ENCODE measurements at places on chromosomes 1 and 21.
A peak's percentile ranks its signal among the peaks of the same experiment; 100 is the strongest.

- no peak for DNase-seq
Observed at GRCh38 chr1:15344380-15344779, 65.3 kb upstream of the EFHD2 start.

DNA sequence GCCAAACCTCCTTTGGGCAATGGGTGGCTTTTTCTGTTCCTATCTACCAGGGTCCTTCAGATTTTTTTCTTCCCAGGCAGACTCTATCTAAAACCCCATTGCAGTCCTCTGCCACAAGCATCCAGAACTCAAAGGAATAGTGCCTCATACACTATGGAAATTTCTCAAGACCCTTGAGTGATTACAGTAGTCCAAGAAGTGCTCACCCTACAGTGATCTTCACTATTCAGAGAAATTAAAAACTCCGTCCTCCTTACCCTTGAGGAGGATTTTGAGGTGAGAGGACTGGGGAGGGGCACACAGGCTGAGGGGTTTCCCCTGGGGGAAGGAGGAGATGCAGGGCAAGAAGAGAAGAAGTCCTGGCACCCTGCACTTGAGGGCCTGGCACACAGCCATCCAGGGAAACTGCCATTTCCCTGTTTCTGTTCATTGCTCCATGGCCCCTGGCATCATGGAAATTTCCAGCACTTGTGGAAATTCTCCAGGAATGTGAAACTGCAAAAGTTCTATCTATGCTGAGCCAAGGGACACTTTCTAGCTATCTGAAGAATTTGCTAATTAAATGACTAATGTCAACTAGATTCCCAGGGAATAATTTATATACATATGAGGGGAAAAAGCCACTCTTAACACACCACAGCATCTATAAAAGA is 102.5 kb upstream of the ATP1B1 start:
- no peak for DNase-seq

DNA sequence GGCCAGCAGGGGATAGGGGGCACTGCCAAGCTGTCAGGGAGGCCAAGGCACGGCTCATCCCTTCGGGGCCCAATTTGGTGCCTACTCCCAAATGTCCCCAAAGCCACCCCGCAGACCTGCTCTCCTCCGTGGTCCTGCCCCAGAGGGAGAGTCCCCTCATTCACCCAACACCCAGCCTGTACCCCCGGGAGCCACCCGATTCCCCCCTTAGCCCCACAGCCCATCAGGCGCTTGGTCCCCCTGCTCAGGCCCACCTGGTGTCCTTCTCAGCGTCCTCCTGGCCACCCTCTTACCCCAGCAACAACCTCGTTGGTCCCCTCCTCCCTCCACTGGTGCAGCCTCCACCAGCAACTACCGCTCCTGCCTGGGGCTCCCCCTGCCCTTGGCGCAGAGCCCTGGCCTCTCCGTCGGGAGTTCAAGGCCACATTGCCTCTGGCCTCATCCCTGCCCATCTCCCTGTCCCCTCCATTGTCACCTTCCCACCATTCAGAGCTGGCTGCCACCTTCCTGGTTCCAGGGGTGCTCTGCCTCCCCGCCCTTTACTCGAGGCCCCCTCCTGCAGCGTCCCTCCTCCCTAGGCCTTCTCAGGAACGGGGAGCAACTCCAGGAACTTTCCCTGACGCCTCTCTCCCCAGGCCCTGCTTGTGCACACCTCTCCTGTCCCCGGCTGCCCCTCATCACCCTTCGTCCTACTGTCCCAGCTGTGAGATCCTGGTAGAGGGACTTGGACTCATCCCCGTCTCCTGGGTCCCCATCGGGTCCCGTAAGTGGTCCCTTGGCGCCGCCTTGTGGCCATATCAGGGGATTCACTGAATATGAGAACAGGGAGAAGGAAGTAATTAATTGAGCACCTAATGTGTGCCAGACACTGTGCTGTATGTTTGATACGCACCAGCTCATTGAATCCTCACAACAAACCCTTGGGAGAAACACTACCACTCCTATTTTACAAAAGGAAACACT is 73.9 kb downstream of the RAP1GAP start:
- DNase-seq = peak; percentile 53

DNA sequence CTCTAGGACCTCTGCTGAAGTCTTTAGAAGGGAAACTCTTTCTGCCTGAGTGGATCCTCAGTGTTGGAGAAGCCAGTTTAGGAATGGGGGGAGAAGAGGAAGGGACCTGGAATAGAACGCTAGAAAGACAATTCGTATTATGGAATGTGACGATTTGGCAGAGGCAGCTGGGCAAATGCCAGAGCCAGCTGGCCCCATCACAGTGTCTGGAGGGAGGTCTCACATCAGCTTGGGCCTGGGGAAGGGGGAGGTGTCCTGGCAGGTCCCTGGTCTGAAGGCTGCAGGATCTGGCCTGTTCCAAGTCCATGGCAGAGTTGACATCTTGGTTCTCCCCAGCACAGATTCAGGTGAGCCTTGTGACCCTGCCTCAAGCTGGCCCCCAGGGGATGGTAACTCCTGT is 11.3 kb downstream of the TMCC2 start:
- DNase-seq = no peak

DNA sequence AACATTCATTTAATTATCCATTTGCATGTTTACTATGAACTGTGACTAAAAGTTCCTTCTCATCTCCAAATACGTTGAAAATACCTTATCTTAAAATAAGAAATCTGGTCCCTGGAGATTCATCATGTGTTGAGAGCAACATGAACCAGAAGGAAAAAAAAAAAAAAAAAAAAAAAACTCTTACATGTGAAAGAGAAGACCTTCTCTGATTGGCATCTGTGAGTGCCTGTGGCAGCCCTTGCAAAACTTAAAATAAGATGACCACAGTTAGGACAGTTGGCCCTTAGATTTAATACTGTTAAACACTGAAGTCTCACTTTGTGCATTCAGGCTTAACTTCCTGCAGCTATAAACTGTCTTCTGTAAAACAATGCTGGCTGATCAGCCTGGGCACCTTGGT is 1395.2 kb upstream of the ADGRL4 start:
- no peak for DNase-seq

DNA sequence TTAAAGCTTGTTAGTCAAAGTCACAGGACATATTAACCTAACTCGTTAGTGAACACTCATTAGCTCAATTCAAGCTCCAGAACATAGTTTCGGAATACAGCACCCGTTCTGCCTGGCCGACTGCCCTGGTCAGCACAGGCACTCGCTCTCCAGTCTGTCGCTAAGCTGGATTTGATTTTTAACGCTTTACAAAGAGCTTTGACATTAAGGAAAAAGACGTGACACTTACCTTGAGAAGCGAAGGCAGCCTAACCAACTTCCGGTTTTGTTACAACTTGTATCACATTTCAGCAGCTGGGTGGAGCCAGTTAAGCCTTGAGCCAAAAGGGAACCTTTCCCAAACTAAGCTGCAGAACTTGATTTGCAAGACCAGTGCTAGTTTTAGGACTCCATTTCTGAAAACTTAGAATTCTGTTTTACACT is at the start of gene FRRS1:
Gene FRRS1, minus strand, starts transcription at position 258 of the 423 bp plus-strand sequence. CDS start 17,867 bp downstream, outside the sequence.
- peak; percentile 92 for DNase-seq

DNA sequence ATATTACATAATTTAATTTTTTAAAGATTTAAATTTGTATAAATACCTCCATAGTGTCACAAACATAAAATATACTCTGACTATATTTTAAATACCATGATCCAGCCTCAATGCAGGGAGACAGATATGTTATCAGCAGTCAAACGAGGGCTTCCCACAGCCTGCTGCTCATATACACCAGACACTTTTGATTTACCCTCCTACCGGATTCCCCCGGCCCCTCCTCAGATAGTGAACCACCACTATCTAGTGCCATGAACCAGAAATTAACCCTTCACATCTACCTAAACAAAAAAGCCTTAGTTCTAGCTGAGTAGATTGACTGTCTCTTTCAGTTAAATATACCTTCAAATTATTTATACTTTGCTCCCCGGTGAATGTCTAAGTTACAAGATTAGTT is 52.4 kb upstream of the C1orf53 start:
- no peak for DNase-seq

DNA sequence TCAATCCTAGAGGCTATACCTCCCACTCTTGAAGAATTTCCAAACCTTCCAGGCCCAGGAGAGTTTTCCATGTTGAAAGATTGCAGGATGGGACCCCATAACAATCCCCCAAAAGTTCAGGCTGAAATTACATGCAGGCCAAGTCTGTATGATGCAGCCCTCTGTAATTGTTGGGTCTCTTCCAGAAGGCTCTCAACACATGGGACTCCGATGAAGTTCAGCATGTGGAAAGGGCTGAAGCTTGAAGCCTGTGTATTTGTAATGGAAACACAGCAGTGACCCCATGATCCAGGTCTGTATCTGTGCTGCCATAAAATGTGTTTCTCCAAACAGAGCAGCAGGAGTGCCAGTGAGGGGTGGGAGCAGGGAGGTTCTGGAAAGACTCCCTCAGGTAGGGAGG is 202.5 kb upstream of the LYPLAL1 start:
- no peak for DNase-seq

- DNase-seq = no peak
Observed at GRCh38 chr1:12376236-12377045, 146.6 kb downstream of the VPS13D start.

GRCh38 chr1:53180226-53180625 is 16.4 kb upstream of the CPT2 start:
- DNase-seq = no peak

GRCh38 chr1:153680120-153680403 is 1.6 kb downstream of the NPR1 start:
- no peak for DNase-seq
